Pons (tissue), 1 donor: ENCODE measurements at places on chromosomes 16 and 17.
A peak's percentile ranks its signal among the peaks of the same experiment; 100 is the strongest.

GRCh38 chr17:48543107-48543853 is 1.6 kb downstream of the HOXB2 start:
- no peak for DNase-seq

GRCh38 chr17:64635647-64636305 is 26.3 kb downstream of the SMURF2 start:
- DNase-seq: no peak

DNA sequence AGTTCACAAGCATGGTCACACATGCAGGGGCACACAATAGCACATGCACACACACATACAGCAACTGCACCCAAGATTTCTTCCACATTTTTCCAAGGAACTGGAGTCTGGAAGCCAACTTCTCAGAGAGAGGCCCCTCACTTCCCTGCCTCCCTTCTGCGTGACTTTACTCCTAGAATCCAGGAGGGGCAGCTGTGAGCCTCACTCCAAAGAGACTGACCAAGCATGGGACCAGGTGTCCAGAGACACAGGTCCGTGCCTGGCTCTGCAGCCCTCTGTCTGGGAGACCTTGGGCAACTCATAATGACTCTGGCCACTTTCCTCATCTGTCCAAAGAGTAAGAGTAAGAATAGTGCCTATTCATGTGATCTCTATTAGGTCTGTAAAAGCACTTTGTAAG is 104.7 kb upstream of the TMEM132E start:
- no peak for DNase-seq

DNA sequence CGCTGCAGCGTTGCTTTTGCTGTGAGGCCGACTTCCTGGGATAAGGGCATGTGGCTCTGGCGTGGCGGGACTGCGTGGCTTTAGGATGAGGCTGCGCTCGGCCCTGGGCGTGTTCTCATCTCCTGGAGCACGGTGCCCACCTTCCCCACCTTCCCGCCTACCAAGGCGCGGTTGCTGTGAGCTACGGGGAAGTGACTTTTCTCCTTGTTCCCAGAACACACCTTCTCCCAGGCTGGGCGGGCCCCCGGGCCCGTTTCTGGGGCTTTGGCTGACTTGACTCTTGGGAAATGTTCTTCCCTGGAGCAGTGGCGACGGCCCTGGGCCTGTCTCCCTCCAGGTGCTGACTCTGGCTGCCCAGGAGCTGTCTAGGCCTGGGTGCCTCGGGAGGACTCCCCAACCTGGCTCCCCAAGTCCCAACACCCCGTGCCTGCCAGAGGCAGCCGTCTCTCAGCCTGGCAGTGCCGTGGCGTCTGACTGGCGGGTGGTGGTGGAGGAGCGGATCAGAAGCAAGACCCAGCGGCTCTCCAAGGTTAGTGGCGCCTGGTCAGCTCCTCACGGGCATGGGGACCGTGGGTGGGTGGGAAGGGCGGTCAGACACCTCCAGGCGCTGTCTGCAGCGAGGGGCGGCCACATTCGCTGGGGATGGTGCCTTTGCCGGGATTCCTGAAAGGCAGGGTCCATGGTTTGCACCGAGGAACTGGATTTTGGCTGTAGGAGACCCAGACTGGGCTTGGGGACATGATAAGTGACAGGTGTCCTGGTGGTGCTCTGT is 12.1 kb downstream of the TELO2 start:
- no peak for DNase-seq

DNA sequence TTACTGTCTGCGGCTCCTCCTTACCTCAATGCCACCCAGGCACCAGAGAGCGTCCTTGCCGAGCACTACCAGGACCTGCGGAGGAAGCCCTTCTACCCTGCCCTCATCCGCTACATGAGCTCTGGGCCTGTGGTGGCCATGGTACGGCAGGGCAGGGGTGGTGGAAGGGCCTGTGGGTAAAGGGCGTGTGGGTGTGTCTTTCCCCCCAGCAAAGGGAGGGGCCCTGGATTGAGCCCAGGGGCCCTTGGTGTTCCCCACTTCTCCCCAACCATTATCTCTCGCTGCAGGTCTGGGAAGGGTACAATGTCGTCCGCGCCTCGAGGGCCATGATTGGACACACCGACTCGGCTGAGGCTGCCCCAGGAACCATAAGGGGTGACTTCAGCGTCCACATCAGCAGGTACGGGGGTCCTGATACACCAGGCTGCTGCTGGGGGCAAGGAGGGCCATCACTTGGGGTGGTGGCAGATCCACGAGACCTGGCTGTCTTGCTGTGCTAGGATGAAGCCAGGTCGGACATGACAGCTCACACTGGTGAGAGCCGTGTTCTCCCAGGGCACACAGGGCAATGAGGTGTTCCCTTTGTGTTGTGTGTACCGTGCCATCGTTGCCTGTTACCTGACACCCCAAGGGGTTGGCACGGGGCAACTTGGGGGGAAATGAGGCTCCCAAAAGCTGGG is 2.2 kb upstream of the DECR2 start:
- DNase-seq: no peak

GRCh38 chr17:42804918-42805367 is 6.3 kb downstream of the CNTD1 start:
- no peak for DNase-seq

- DNase-seq: no peak
Observed at GRCh38 chr16:30068750-30069610, 3.4 kb downstream of the ALDOA start.

DNA sequence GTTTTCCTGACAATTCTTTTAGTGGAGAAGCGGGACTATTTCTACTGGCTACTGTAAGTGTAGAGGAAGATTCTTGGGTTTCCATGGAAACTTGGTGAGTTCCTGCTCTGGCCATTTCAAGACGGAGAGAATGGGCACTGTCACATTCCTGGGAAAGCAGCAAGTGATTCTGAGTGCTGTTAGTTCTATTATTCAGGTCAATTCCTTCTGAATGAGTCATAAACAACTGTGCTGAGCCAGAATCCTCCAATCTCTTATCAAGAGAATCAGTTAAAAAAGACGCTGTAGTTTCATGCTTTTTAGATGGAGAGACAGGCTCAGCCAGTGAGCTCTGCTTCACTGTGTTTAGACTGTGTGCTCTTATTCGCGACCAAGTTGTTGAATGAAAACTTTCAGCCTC is 19.6 kb downstream of the AKAP10 start:
- DNase-seq: no peak

DNA sequence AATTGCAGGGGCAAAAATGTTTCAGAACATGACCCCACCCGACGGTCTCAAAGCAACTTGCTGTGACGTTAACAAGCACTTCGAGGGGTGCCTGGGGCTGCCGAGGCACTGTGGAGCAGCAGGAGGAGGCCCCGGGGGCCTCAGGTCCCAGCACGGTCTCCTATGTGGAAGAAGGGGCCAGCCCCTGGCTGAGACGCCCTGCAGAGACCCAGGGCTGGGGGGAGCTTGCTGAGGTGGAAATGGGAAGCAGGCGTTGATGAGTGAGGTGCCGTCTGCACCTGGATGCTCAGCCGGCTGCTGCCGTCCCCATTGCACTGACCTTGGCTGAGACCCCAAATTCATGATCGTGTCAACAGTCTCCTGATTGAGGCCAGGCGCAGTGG is 46.5 kb downstream of the NT5M start:
- DNase-seq: no peak

DNA sequence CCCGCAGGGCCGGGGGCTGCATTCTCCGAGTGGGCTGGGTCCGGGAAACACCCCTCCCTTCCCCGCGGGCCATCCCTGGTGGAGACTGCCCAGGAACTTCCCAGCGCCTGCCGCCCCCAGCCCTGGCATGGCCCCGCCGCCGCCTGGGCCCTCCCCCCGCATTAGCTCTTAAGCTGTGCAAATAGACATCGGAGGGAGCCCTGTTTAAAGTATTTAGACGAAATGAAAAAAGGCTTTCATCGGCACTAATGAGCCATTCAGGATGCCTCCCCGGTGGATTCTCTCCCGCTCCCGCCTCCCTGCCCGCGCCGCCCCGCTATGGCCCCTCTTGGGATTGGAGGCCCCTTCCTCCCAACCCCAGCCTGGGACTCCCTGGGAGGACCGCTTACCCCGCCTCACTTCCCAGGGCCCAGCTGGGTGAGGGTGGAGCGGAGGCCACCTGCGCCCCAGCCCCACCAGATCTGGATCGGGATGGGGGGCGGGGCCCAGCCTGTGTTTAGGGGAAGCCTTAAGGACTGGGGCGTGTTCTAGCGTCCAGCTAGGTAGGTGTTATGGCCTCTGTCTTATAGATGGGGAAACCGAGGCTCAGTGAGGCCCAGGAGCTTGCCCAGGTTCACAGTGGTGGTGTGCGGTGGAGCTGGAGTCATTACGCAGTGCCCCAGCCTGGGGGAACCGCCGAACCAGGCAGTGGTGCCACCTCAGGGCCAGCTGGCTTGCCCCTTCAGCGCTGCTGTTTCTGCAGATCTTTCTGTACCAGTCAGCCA is 19.7 kb downstream of the SEZ6 start:
- no peak for DNase-seq

DNA sequence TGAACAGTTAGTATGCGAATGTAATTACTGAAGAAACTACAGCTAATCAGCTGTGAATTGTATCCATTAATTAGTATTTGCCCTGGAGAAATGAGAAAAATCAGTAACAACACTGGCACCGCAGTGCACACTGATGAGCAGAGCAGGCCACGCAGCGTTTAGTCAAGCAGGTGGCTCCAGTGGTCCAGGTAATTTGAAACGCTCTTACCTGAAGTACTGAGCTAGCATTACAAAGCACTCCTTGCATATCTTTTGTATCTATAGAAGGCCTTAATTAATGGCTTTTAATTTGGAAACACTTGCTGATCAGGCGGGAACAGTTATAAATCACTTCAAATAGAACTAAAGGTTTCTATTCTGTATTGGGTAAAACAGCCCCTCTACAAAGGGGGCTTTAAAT is 76.4 kb downstream of the TOX3 start:
- DNase-seq: no peak

DNA sequence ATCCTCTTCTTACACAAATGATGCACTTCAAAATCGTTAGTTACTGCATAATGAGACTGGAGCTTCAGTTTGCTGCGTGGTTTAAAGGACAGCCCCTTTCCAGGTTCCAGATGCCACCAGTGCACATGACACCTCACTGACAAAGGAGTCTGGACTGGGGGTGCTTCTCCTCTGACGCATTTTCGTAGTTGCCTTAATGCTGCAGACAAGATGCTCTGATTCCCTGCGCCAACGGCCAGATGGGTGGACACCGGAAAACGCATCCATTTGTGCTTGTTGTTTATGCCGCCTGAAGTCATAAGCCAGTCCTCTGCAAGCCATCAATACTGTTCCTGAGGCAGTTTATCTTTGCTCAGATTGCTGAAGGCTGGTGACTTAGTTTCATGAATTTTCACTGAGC is 16.0 kb downstream of the FBXO31 start:
- no peak for DNase-seq

GRCh38 chr17:61591930-61592329 is 911 bp upstream of the NACA2 start:
- DNase-seq: no peak

DNA sequence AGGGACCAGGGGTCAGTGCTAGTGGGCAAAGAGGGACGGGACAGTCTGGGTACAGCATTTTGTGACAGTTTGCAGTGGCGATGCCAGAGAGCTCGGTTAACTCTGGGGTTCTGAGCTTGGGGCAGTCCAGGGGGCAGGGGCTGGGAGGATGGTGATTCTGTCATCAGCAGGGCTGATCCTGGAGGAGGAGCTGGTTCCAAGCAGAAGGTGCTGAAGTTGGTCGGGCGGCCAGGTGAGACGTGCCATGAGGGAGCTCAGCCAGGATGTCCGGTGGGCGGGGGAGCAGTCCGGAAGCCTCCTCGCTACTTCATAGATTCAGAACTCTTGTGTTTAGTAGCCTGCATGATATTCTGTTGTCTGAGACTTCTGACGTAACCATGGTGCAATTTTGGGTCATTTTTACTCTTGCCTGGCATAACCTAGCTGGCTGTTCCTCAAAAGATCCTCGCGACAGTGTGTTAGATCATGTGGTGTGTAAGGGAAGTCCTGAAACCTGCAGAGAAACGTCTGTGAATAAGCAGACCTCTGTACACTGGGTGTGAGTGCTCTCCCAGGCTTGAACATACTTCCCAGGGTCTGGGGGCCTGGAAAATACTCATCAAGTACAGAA is 122.0 kb downstream of the CLEC16A start:
- DNase-seq: no peak

DNA sequence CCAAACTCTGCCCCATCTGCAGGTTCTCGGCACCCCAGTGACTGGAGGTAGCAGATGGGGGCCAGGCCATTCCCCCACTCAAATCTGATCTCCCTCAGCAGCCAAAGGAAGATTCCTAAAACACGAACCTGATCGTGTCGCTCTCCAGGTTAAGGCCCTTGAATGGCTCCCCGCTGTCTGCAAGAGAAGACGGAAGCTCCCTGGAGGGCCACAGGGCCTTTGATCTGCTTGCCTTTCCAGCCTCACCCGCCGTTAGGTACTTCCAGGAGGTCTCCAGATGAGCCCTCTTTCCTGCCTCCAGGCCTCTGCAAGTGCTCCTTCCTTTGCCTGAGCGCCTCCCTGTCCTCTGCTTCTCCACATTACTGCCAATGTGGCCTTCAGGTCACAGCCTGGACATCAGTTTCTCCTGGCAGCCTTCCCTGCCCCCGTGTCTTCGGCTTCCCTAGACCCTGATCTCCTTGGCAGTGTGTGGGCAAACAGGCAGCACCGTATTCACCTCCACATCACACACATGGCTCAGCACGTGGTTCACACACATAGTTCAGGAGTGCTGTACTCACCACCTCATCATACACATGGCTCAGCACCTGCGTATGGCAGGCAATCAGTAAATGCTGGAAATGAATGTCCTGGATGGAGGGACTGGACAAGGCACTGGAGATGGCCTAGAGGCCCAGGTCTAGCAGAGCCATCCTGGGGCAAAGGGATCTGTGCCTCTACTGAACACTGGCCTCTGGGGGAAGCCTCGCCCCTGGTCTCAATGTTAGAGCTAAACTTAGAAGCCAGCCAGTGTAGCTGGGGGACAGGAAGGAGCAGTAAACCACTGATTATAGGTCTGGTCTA is 26.4 kb upstream of the MRPS23 start:
- no peak for DNase-seq

- DNase-seq: no peak
Observed at GRCh38 chr17:80732268-80732667, 187.6 kb downstream of the RPTOR start.

DNA sequence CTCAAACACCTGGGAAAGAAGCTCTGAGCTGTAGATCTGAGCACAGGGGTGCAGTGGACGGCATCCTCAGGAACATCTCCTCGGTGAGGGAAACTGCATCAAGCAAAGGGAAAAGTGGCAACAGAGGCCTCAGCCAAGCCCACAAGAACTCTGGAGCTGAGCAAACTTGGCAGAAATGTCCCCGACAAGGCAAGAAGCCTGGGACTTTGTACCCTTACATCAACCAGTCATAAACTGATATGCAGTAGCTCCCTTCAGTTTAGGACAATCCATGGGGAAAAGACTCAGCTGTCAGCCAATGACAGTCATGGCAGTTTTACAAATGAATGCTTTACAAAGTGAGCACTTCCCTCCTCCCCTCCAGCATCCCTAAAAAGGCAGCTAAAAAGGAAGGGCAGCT is 210.0 kb upstream of the DYNLRB2 start:
- DNase-seq: no peak

- DNase-seq: peak; percentile 22
Observed at GRCh38 chr17:46742565-46743270, 75.8 kb downstream of the WNT3 start.
